Small intestine (tissue), 16 donors: ENCODE measurements at places on chromosomes 5 and 9.

DNA sequence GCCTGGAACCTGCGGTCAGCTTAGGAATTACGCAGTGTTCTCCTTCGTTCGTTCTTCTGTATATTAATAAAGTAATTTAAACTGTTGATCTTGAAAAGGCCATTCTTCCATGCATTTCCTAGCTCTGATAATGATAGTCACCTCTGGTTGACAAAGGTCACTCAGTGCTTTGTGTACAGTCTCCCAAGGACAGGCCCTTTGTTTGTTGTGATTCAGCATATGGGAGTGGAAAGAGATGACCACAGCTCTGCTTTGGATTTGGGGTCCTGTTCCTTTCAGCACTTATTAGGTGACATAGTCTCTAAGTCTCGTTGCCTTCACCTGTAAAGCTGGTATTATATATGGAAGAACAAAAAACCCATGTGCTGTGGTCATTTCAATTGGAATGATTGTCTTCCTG lies 39.6 kb downstream of the RAD23B start:
- DNase-seq = no peak

DNA sequence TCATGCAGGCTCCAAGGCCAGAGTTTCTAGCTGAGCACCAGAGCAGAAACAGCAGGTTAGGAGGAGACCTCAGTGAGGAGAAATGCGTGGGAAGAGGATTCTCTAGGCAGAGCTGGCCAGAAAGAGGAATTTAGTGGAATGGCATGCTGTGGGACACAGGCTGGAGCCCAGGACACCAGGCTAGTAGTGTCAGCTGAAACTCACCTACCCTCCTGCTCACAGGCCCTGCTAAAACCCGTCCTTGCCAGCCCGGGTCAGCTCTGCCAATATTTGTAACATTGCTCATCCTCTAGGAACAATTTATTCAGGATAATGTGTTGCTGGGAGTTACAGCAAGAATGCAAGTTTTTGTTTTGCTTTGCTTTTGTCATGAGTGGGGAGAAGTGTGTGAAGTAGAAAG lies 40.2 kb upstream of the AGXT2 start:
- no peak for DNase-seq

- no peak for DNase-seq
Observed at GRCh38 chr9:126328407-126328806, 1.8 kb downstream of the MVB12B start.

GRCh38 chr9:8560560-8561525 lies 761.3 kb upstream of the DMAC1 start:
- no peak for DNase-seq
